ENCODE measurements at places on chromosomes 3 and 15.

DNA sequence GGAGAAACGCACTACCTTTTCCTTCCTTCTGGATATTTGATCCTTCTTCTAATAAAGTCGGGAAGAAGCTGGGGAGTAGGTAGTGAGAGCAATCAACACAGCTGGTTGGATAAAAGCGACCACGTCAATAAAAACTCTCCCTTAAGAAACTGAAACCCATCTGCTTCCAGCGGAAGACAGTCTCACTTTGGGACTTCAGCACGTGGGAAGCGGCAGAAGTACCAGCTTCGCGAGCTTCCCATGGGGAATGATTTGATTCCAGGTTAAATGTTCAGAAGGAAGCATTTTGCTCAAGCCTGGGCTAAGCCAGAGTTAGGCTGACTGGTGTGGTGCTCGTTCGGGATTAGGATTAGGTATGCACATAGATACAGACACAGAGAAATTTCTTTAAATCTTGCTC, 262.3 kb upstream of the LYSMD4 start:
- no peak for DNase-seq

DNA sequence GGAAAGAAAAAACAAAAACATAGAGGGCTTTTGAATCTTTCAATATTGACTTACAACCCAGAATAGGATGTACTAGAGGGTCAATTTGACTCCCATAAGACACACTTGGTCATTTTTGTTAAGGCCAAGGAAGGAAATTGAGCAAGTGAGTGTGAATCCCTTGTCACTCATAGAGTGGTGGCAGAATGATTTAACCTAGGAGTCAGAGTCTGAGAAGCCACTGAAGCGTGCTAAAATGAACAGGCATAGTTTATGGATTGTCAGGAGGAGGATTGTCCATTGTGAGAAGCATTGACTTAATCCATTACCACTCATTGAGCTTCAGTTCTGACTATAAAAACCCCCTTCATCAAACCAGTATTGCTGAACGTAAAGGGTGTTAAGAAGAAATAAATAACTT, 8.2 kb upstream of the GCSAM start:
- no peak for DNase-seq

GRCh38 chr3:197027151-197027895, 2.3 kb downstream of the MELTF start:
- no peak for DNase-seq

DNA sequence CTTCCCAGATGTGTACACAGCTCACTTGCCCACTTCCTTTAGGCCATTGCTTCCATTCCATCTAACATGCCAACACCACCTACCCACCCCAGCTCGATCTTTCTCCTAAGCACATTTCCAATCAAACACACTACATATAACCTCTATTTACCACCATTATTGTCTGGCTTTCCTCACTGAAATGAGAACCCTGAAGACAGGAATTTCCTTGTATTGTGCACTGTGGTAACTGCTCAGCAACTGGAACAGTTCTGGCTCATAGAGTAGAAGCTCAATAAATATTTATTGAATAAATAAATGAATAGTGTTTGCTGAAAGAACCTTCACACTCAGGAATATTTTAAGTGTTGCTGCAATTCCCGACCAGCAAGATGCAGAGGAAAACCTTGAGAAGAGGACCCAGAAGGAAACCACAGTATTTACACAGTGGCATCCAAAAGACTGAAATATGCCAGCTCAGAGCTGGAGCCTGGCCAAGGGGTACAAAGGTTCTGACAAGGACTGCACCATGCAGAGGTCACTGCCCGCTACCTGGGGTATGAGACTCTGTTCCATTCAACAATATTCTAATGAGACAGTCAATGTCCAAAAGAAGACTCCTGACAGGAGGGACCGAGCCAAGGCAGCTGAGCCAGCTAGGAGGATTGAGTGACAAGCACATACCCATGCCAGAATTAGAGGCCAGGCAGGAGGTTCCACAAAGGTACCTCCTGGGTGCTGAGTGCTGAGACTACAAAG, 168.8 kb downstream of the NUP210 start:
- DNase-seq = no peak

Measured in suppressor macrophage treated with lipopolysaccharide for 4 hours (primary cell).